Esophagus muscularis mucosa (tissue), 4 donors: ENCODE measurements at places on chromosomes 1 and 21. TPM values are rescaled to one million over a fixed set of nuclear protein-coding genes. Genes with fewer than 3 reads are reported as not detected.

GRCh38 chr1:29282924-29283803 lies 46.8 kb downstream of the PTPRU start:
- peaks cover 18% of the 10 kb centered on the region for H3K36me3 ChIP-seq
- H3K4me3 ChIP-seq, result peak overlapping the region; percentile 2

DNA sequence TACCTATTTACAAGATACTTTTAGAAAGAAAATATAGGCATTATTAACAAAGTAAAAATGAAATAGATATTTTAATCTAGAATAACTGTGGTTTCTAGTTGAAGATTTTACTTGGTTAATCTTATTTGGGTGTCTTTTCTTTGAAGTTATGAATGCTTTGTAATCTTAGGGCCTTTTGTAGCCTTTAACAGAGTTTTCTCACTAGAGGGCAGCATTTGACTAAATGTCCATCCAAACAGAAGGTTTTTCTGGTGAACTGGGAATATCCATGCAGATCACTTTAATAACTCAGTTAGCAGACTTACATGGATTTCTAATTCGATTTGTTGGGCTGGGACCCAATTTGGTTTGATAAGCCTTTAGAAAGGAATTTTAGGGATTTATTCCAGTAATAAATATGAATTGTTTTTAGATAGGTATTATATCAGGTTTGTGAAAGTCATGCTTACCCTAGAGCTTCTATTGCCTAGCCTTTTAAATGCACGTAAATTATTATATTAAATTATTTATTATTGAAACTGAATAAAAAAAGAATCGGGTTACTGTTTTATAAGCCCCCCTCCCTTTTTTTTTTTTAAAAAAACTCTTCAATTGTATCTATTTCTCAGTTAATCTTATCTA lies 119.7 kb downstream of the ZNF326 start:
- no peaks in the 10 kb centered on the region for H3K27me3 ChIP-seq
- no peak for DNase-seq
- H3K4me1 ChIP-seq, result no peaks in the 10 kb centered on the region

DNA sequence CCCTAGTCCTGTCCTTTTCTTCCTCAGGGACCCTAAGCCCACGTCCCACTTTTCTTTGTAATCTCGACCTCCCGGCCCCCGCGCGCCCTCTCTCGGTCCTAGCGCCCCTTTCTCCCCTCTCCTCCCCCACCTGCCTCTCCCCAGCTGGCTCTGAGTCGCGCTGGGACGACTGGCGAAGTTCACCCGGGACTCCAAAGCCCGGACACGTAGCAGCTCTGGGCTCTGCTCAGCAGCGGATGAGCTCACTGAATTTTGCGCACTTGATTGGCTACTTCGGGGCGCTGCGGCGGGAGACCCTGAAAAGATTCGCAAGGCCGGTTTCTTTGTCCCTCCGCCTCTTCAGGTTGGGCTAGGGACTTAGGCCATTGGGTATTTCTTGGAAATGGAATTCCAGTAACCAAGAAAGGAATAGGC lies 16.3 kb upstream of the ACKR1 start:
- H3K27me3 ChIP-seq, result no peaks in the 10 kb centered on the region
- peak overlapping the region; percentile 27 for H3K27ac ChIP-seq
- H3K4me1 ChIP-seq, result peaks cover 15% of the 10 kb centered on the region
- DNase-seq, result no peak
- no peaks in the 10 kb centered on the region for H3K36me3 ChIP-seq

The TMPRSS3 gene
- total RNA-seq, result not detected

- peaks cover 38% of the 10 kb centered on the region for H3K36me3 ChIP-seq
- no peak overlapping the region for H3K4me3 ChIP-seq
- no peak for DNase-seq
- H3K27ac ChIP-seq, result peak overlapping the region; percentile 98
- peaks cover 10% of the 10 kb centered on the region for H3K4me1 ChIP-seq
Measured at GRCh38 chr1:46342084-46342656, 1.6 kb downstream of the NSUN4 start.

DNA sequence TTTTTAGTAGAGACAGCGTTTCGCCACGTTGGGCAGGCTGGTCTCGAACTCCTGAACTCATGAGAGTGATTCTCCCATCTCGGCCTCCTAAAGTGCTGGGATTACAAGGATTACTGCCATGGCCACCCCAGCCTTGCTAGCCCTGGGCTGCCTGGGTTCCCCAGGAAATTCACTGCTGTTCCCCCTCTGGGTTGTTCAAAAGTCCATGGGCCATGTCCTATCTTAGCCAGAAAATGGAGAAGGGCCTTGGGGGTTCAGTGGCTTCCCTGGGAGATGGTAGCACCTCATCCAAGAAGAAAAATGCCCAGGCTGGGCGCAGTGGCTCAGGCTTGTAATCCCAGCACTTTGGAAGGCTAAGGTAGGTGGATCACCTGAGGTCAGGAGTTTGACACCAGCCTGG lies 20.9 kb downstream of the SLC26A9 start:
- H3K27ac ChIP-seq, result no peak overlapping the region
- no peaks in the 10 kb centered on the region for H3K36me3 ChIP-seq
- H3K4me3 ChIP-seq, result no peak overlapping the region
- peaks cover 11% of the 10 kb centered on the region for H3K4me1 ChIP-seq

DNA sequence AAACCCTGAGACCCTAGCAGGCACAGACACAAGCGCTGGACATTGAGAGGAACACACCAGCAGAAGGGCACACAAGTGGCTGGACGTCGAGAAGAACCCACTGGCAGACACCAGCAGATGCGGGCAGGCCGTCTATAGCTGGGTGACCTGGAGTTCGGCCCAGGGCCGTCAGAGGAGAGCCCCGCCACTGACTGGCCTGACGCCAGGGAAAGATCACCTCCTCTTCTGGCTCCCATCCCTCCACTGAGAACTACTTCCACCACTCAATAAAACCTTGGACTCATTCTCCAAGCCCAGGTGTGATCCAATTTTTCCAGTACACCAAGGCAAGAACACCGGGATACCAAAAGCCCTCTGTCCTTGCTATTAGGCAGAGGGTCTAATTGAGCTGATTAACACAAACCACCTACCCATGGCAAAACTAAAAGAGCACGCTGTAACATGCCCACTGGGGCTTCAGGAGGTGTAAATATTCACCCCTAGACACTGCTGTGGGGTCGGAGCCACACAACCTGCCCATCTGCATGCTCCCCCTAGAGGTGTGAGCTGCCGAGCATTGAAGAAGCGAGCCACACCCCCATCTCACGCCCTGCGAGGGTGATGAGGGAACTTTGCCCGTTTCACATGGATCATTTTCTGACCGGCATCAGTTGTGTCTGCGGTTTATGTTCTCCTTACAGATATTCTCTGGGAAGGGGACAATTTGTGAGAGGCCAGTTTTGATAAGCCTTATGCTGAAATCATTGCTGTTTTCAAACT lies 104.8 kb downstream of the HLX start:
- no peaks in the 10 kb centered on the region for H3K36me3 ChIP-seq
- DNase-seq, result no peak
- no peaks in the 10 kb centered on the region for H3K4me1 ChIP-seq

DNA sequence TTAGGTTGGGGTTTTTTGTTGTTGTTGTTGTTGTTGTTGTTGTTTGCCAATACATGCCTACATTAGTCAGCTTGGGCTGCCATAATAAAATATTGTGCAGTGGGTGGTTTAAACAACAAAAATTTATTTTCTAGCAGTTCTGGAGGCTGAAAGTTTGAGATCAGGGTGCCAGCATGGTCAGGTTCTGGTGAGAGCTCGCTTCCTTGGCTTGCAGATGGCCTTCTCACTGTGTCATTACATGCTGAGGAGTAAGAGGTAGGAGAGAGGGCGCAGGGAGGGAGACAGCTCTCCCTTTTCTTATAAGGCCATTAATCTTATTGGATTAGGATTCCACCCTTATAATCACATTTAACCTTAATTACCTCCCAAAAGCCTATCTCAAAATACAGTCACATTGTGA lies 52.7 kb downstream of the DIRAS3 start:
- no peak overlapping the region for H3K4me3 ChIP-seq
- H3K36me3 ChIP-seq, result no peaks in the 10 kb centered on the region
- H3K27me3 ChIP-seq, result no peaks in the 10 kb centered on the region
- no peaks in the 10 kb centered on the region for H3K4me1 ChIP-seq
- no peak overlapping the region for H3K27ac ChIP-seq

DNA sequence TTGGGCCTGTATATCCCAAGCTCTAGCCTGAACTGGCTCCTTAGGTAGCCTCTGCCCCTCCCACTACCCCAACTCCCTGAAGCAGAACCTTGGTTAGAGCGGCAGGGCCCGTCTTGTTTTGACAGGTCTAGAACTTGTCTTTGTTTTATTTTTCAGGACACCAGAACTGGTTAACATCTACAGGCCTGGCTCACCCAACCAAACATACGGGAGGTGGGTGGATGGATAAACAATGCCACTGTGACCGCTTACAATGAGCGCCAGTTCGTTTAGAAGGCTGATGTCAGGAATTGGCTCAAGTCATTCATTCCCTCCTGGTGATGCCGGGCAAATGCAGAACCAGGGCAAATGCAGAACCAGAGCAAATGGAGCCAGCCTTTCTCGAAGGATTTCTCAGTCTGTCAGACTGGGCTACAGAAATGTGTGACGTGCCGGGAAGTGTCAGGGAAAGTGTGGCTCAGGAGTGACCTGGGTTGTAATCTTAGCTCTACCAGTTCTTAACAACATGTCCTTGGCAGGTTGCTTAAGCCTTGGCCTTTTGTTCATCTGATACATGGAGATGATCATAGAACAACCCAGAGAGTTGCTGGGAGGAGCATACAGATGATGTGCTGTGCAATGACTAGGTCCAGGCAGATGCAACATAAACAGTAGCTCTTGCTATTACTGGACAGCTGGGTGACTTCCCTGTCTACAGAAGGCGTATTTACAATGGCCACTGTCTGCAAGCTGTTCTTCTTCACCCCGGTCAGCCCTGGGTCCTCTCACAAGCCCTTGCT lies 30.5 kb upstream of the BTG2 start:
- H3K4me3 ChIP-seq, result no peak overlapping the region
- DNase-seq, result peak; percentile 95
- H3K27me3 ChIP-seq, result no peaks in the 10 kb centered on the region
- H3K27ac ChIP-seq, result peak overlapping the region; percentile 96
- peaks cover 72% of the 10 kb centered on the region for H3K4me1 ChIP-seq

DNA sequence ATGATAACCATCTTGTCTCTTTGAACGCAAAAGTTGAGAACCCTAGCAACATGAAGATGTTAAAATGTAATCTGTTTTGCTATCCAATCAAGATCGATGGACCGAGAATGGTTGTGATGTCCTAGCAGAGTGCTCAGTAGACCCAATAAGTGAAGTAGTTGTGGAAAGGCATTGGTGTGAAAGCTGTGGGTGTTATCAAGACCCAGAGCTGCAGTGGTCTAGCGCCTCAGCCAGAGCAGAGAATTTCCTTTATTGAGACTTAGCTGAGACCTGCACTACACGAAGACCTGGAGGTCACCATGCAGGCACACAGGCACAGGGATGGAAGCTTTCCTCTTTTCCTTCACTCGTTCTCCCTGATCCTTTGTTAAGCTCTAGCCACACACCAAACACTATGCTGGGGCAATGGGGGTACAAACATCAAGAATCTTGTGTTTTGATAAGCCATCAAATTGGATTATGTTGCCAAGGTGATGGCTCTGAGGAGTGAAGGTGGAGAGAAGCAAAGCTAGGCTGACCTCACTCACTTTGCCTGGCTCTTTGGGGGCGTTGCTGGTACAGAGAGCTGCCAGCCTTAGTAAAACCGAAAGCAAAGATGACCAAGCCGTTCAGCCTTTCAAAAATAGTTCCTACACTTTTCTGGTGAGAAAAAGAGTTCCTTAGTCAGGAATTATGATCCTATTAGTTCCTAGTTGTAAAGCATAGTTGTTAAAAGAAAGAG lies 24.1 kb downstream of the METTL13 start:
- H3K4me3 ChIP-seq, result no peak overlapping the region
- H3K36me3 ChIP-seq, result no peaks in the 10 kb centered on the region
- H3K27ac ChIP-seq, result no peak overlapping the region
- no peaks in the 10 kb centered on the region for H3K27me3 ChIP-seq
- no peak for DNase-seq
- H3K4me1 ChIP-seq, result peaks cover 4% of the 10 kb centered on the region

- H3K4me3 ChIP-seq, result no peak overlapping the region
- no peak for DNase-seq
- peaks cover 34% of the 10 kb centered on the region for H3K4me1 ChIP-seq
- H3K27me3 ChIP-seq, result no peaks in the 10 kb centered on the region
- H3K27ac ChIP-seq, result peak overlapping the region; percentile 48
Measured at GRCh38 chr1:221234791-221235190, 355.5 kb downstream of the HLX start.

DNA sequence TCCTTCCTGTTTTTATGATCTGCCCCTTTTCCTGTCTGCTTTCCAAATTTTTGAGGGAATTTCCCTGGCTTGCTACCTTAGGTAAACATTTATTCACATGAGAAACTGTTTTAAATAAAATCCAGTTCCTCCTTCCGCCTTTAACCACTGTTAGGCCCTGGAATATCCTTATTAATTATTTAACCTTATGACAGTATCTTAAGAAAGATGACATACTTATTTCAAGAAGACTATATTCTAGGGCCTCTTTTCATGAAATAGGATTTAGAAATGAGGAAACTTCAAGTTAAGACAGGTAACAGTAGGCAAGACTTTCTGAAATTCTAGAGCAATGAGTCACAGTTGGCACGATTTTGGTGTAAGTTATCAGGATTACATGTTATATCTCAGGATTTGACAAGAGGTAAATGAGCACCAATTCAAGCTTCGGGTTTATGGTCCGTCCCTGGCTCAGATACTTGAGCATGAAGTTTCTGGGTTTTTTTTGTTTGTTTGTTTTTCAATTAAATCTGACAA lies 2.0 kb upstream of the TNFSF18 start:
- no peaks in the 10 kb centered on the region for H3K36me3 ChIP-seq
- H3K4me1 ChIP-seq, result peaks cover 28% of the 10 kb centered on the region
- H3K27me3 ChIP-seq, result no peaks in the 10 kb centered on the region
- DNase-seq, result no peak
